ENCODE measurements at places on chromosomes 11 and 22.

DNA sequence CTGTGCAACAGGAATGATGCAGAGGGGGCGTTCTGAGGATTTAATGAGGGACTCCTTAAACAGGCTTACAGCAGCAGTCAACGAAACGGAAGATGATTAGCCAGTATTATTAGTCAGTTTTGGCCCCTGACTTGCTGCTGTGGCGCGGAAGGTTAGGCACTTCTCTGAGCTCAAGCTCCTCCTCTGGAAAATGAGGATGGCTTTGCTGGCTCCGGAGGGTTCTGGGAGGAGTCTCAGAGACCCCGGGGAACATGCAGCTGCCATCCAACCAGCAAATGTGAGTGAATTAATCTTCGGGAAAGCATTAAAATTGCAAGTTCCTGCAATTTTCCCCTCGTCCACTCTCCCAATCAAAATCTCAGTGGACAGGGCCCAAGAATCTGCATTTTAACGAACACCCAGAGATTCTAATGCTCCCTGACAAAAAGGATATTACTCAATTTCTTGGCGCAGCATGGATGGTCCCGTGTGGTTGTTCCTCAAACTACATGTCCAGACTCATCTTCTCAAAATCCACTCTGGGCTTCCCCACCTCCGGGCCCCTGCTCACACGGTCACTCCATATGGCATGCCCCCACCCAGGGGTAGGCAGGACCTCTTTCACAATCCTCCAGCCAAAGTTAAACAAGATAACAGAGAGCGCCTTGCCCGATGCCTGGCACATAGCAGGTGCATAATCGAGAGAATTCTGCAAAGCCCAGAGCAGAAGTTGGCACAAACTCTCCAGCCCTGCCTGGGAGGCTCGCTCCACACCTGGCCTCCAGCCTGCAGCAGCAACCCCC, 6.4 kb downstream of the ELFN2 start:
- no peak for DNase-seq

DNA sequence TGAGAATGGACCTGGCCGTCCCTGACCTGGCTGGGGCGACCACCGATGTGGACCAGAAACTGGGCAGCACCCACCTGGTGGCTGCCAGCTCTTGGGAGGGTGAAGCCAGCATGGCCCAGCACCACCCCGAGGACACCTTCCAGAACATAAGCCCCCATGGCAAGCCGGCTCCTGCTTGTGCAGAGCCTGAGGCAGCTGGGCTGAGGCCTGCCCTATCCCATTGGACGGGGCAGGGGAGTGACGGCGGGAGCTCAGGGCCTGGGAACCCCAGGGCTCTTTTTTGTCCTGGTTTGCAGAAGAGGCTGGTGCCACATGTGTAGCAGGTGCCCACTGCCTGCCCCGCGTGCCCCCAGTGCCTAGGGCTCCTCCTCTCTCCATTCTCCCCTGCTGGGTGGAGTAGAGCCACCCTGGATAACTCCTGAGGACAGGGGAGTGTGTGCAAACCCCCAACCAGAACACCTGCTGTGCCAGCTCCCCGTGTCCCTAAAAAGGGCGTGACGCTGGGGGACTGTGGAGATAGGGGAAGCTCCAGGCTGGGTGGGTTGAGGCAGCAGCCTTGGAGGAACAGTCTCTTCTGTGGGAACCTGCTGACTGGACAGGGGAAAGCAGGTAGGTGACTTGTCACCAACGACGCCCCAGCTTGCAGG, 11.9 kb downstream of the DUSP8 start:
- no peak for DNase-seq

- DNase-seq: no peak
Observed at GRCh38 chr11:77252555-77253270, 48.8 kb downstream of the GDPD4 start.

DNA sequence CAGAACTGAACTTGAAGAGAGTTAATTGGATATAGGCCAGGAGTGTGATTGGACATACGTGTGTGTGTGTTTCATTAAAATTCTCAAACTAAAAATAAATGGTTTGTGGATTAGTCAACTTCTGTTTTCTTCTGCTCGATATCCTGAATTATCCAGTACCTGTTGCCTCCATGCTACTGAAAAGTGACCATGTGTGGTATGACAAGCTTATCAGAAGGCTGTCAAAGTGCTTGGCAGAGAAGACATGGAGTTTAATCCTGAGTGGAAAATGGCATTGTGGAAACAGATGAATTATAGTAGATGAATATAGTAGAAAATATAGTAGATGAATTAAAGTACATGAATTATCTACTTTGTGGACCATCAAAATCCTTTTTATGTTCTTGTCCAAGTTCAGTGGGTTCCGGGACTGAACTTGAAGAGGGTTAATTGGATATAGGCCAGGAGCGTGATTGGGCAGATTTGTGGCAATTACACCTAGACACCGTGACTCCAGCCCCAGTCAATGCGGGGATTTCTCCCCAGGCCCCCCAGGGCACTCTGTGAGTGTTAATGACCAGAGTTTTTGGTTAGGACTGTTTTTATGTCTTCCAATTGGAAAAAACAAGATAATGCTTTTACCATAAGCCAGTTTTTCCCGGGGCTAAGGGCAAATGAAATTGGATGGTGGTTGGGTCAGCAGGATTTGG, 30.1 kb downstream of the GRAMD1B start:
- DNase-seq: no peak

GRCh38 chr11:97684486-97685439, 1295.0 kb downstream of the JRKL start:
- no peak for DNase-seq

All from activated CD4-positive, alpha-beta T cell treated with anti-CD3 and anti-CD28 coated beads, Interleukin-2, amount 10 ng/mL, durations not matched to agents 7 days and 5 days (primary cell).